ENCODE measurements at places on chromosomes 4 and X.
A peak's percentile ranks its signal among the peaks of the same experiment; 100 is the strongest.

GRCh38 chr4:47531241-47531953, 46.3 kb downstream of the ATP10D start:
- no peak for DNase-seq

- no peak for DNase-seq
These were observed 30.6 kb downstream of the ZFYVE28 start for GRCh38 chr4:2387829-2388228.

GRCh38 chr4:24607334-24607733, 23.0 kb upstream of the DHX15 start:
- no peak for DNase-seq

DNA sequence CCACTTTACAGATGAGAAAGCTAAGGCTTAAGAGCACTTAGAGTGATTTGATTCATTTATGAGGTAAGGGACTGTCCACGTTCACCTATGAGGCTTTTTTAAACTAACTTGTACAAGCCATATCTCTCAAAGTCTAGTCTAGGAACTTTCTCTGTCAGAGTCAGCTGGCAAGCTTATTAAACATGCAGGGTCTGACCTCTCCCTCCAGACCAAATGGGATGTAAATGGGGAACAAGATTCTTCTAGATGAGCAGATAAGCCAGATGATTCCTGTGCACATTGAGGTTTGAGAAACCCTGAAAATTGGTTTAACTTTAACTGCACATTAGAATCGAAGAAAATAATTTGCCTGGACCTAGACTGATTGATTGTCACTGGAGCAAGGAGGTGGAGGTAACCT, 160.0 kb upstream of the SPRY1 start:
- DNase-seq = no peak

DNA sequence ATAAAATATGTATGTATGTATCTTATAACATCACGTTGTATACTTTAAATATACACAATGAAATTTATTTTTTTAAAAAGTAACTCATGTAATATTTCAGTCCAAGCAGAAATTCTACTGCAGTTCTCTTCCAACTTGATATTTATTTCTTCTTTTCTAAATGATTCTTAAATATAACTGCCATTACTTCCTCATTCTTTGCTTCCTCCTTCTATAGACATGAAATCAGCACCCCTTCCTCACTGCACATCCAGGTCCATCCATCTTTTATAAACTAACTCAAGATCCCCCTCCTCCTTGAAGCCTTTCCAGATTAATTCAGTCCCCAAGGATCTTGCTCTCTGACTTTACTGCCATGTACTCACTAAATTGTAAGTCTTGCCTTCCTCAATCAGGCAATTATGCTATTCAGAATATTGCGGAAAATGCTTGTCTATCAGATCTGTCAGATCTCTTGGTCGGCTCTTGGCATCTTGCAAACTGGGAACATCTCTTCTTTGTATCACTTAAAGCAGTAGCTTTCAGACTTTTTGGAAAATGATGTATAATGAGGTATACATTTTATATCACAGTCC, 3.7 kb downstream of the GPRIN3 start:
- no peak for DNase-seq

DNA sequence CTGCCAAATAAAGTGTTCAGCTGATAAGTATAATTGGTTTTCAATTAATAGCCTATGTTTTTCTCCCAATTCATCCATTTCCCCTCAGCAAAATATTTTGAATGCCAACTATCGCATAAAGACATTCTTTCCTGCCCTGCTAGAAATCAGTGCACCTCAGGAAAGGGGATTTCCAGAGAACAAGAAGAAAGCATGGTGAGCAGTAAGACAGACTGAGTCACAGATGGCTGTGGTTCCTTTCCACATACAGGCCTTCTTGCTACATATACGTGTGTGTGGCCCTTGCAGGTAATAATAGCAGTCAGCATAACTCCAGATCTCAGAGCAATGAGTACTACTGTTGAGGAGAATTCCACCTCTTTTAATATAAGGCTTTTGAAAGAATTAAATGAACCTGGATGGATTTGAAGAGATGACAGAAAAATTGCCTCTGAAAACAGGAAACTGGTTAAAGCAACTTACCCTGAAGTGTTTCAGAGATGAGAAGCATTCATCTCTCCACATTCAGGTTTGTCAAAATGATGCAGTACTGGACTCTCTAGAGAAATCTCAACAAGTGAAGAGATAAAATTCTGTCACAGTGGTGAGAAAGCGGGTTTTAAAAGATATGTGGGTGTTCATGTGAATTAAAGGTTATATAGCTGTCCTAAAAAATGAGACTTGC, 13.6 kb downstream of the GASK1B start:
- DNase-seq = no peak

GRCh38 chr4:24805566-24805965, 10.2 kb downstream of the SOD3 start:
- DNase-seq = no peak

GRCh38 chrX:13770013-13770535, 35.5 kb downstream of the OFD1 start:
- no peak for DNase-seq

DNA sequence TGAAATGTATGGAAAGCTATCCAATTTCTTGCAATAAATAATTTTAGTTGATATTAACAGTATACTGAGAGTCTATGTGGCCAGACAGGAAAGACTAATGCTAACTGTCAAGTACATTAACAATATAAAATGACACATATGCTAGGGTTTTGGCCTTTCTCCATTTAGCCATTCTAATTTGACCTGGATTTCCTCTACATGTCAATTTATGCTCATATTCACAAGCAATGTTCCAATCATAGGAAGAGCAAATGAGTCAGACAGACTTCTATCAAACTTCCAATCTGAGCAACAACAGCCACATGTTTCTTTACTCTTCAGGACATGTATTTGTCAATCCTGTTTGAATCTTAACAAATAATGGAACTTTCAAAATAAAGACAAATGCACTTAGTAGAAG, 53.6 kb downstream of the CORIN start:
- DNase-seq = no peak

GRCh38 chr4:105708181-105709080, at the start of the genes GSTCD and INTS12:
Gene GSTCD (plus strand): TSS chr4:105708784. CDS start chr4:105717614, 8,830 bp downstream.
Gene INTS12 (minus strand): TSS chr4:105708689. CDS start chr4:105700005, 8,684 bp downstream.
- peak; percentile 75 for DNase-seq

DNA sequence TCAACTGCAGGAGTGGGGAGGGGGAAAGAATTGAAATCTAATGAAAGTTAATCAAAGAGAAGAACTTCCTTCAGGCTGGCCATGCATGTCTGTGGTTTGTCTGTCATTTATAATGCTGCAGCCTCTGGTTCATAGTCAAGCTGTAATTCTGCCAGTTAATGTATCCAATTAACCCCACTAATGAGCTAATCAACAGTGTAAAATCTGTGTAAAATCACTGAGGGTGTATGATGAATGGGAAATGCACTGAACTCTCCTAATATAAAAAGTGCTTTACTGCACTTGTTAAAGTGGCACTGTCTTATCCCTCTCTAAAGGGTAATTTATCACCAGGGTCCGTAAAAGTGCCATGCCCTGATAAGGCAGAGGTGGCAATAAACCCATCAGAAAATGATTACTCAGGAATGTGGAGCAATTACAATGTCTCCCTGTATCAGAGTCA, 798.1 kb downstream of the PDHA2 start:
- no peak for DNase-seq

GRCh38 chr4:56999751-57000150, 21.1 kb downstream of the POLR2B start:
- no peak for DNase-seq

- no peak for DNase-seq
These were observed 1209.6 kb downstream of the PCDH7 start for GRCh38 chr4:31929676-31930345.

GRCh38 chr4:98515470-98515809, 143.0 kb downstream of the TSPAN5 start:
- DNase-seq = no peak

DNA sequence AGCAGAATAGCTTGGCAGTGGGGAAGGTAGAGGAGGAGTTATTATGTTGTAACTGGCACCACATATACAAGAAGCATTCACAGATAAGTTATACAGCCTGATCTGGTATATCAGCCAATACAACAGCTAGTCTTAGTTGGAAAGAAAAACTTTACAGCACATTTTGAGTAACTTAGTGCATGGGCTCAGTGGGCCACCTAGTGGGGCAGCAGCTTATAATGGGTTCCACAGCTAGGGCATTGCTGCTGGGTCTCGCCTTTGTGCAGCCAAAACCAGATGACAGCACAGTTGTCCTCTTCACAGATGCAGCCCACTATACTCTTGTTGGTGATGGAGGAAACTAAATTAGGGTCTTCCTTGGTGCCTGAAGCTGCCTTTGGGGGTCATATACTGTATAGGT, 448.1 kb upstream of the RASGEF1B start:
- DNase-seq = no peak

GRCh38 chr4:87746001-87746400, 53.4 kb upstream of the IBSP start:
- DNase-seq = no peak

GRCh38 chr4:9913846-9914245, 107.5 kb downstream of the SLC2A9 start:
- no peak for DNase-seq

GRCh38 chrX:119406776-119407175, 7.6 kb downstream of the SLC25A43 start:
- no peak for DNase-seq

GRCh38 chr4:94127707-94128328, 79.8 kb upstream of the SMARCAD1 start:
- DNase-seq = no peak

- DNase-seq = no peak
These were observed 445 bp downstream of the AP1S2 start for GRCh38 chrX:15854080-15854655.

- DNase-seq = no peak
These were observed 33.2 kb downstream of the ARHGAP10 start for GRCh38 chr4:147765121-147765529.

DNA sequence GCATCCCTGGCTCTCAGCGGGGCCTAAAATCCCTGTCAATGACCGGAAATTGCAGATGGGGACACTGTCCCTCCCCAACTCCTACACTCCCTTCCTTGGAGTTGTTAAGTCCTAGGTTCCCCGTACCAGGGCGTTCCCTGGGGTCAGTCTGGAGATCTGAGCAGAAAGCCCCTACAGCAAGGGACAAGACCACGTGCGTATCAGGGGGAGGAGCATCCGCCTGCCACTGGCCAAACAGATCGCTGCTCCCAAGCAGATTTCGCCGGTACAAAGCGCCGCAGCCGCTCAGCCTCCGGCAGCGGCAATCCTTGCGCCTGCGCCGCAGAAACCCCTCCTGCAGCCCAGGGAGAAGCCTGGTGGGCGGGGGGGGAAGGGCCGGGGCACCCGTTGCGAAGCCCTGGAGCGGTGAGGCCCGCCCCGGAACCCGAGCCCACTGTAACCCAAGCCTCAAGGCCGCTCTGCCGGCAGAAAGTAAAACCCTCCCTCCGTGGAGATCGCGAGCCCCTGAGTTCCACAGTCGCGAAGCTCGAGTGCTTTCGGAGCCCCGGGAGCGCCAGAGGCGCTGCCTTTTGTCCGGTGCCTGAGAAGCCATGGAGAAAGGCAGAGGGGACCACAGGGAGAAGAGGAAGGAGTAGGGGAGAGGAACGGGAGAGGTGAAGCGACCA, 2.7 kb downstream of the CRMP1 start:
- no peak for DNase-seq

DNA sequence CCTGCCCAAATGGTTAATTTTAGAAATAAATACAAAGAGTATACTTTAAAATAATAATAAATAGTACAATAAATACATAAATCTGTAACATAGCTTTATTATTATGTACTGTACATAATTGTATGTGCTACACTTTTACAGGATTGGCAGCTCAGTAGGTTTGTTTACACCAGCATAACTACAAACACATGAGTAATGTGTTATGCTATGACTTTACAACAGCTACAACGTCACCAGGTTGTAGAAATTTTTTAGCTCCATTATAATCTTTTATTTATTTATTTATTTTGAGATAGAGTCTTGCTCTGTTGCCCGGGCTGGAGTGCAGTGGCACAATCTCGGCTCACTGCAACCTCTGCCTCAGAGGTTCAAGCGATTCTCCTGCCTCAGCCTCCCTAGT, 31.8 kb downstream of the RNF150 start:
- no peak for DNase-seq

- DNase-seq = no peak
These were observed 76.8 kb downstream of the LNX1 start for GRCh38 chr4:53514509-53514908.

GRCh38 chr4:76950956-76951671, 1.6 kb downstream of the SEPTIN11 start:
- DNase-seq = no peak

- DNase-seq = no peak
These were observed 51.7 kb upstream of the SLC10A4 start for GRCh38 chr4:48431401-48431800.

DNA sequence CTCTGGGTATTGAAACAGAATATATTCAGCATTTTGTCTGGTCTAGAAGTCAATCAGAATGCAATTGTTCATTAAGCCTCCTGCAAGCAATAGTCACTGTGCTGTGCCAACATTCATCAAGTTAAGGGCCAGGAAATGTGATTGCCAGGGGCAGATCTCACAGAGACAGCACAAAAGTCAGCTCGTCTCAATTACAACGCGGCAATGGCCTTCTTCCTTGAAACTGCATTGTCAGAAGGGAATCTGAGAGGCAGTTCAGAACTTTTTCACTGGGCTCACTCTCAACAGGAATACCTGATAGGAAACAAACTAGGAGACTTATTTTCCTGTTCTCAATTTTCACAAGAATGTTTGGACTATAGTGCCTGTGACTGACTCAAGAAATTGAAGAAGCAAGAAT, 131.1 kb upstream of the NR3C2 start:
- no peak for DNase-seq

DNA sequence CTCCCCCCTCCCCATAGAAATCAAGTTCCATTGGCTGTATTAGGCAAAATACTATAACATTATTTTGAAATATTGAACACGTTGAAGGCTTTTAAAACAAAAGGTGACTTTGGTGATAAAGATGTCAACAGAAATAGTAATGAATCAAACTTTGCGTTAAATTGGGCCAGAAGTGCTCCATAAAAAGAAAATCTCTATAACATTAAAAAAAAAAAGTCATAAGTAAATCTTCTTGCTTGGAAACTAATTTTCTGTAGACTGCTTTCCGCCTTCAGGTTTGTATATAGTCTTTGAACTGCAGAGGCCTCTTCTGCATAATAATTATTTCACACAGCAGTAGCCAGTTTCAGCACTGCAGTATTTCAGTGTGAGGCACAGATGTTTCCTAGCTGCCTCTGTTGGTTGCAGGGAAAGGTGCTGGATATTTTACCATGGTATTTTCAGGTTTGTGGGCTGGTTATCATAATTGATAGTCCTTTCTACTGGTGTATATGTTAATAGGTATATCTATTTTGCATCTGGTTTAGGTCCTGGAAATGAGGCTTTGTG, 158.9 kb downstream of the KDM6A start:
- DNase-seq = no peak

DNA sequence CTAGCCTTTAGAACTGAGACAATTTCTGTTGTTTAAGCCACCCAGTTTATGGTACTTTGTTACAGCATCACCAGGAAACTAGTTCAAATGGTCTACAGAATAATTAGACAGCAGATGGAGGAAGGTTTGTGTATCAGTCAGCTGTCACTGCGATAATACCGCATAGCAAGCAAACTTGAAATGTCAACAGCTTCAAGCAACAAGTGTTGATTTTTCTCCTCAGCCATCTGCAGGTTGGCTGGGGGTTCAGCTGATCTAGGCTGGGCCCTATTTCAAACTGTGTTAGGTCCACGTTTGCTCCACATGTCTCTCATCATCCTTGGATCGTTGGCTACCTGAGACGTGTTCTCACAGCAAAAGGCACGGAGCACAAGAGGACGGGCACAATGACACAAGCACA, 19.2 kb upstream of the PHEX start:
- DNase-seq = no peak
